ENCODE measurements at places on chromosomes 4 and X.

GRCh38 chr4:19857380-19857779 lies 394.3 kb upstream of the SLIT2 start:
- DNase-seq, result no peak

DNA sequence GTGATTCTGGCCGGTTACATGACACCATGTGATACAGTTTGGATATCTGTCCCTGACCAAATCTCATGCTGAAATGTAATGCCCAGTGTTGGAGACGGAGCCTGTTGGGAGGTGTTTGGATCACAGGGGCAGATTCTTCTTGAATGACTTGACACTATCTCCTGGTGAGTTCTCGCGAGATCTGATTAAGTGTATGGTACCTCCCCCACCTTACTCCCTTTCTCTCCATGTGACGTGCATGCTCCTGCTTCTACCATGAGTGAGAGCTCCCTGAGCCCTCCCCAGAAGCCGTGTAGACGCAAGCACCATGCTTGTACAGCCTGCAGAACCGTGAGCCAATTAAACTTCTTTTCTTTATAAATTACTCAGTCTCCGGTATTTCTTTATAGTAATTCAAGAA lies 23.6 kb downstream of the CPE start:
- no peak for DNase-seq

DNA sequence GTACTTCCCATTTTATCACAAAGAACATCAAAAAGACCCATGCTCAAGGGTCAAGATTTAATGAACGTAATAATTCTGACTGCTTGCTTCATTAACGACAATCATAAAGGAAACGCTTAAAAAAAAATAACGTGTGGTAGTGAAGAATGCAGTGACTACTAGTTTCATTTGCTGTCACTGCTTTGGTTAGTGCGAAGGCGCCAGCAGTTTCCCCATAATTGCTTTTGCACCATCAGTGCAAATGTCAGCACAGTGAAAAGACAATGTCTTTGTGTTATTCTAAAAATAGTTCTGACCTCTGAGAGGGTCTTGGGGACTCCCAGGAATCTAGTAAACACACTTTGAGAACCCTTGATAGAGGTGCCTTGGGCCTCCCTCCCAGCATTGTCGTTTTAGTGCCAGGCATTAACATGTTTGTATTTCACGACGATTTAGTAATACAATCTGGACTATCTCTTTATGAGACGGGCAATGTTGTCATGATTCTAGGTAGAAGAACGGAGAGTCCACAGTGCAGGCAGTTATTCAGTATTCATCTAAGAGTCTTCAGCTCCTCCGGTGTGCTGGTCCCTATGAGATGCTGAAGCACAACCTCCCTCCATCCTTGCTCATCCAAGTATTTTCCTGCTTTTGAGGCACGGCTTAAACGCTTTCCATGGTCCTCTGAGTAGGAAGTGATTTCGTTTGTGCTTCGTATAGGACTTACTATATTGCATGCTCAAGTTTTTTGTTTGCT lies 71.0 kb downstream of the AFF1 start:
- DNase-seq, result no peak

- no peak for DNase-seq
Measured at GRCh38 chr4:102318105-102318504, 27.2 kb downstream of the SLC39A8 start.

DNA sequence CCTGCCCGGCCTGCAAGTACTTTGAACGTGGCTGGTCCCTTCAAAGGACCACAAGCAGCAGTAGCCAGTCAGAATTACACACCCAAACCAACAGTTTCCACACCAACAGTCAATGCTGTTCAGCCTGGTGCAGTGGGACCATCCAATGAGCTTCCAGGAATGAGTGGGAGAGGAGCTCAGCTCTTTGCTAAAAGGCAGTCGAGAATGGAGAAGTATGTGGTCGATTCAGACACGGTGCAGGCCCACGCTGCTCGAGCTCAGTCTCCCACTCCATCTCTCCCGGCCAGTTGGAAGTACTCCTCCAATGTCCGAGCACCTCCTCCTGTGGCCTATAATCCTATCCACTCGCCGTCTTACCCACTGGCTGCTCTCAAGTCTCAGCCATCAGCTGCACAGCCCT lies 104.4 kb upstream of the MYOZ2 start:
- no peak for DNase-seq

DNA sequence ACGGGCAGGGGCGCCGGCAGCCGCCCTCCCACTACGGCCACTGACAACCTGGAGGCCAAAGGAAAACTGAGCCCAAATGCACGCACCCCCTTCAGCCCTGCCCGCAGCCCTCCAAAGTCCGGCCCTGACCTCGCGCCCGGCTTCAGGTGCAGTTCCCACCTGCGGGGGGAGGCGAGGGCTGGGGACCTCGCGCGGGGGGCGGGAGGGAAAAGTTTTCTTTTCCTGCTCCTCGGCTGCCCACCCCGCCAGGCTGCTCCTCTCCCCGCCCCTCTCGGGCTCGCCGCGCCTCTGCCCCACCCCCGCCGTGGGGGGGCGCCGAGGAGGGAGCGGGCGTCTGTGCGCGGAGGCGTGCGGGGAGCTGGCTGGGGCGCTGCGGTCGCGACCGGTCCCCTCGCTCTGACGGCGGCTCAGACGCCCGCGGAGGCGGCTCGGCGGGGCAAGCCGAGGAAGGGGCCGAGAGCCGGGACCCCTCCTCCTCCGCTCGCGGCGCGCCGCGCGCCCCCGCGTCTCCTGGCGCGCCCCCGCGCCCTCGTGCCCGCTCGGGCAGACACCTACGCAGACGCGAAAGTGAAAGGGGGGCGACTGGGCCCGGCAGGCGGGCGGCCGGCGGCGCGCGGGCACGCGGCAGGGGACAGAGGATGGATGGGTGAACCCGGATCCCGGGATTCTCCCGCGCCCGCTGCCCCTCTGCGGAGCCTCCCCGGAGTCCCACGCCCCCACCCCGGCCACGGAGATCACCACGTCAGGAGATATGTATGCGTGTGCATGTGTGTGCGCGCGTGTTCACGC lies 3.1 kb upstream of the NR3C2 start:
- DNase-seq, result peak; percentile 43

- DNase-seq, result no peak
Measured at GRCh38 chrX:46617906-46618305, 44.3 kb downstream of the CHST7 start.

DNA sequence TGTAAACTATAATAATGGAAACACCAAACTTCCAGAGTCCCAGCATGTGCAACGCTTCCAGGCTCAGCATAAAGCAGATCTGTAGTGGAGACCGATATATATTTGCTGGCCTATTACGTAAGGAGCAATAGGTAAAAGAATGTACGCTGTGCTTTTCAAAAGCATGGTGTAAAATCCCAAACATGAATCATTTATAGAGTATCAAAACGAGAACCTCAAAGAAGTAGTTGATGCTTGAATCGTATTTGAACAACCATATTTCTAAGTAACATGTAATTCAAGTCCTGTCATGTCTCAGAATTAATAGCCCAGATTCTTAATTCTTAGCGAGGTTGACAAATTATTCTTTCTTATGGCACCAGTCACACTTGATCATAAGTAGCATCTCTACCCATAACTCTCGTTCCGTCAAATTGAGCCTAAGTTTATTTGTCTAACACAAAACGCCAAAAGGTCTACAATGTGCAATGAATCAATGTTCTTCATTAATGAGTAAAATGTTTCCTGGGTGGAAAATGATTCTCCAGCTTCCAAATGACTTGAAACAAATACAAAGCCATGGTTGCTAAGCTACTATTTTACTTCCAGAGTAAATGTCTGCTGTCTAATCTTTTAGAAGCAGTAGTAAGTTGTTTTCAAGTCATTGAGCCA lies 811.5 kb upstream of the FRG1 start:
- DNase-seq, result no peak

GRCh38 chrX:48976086-48976485 lies 4.4 kb upstream of the KCND1 start:
- DNase-seq, result no peak

DNA sequence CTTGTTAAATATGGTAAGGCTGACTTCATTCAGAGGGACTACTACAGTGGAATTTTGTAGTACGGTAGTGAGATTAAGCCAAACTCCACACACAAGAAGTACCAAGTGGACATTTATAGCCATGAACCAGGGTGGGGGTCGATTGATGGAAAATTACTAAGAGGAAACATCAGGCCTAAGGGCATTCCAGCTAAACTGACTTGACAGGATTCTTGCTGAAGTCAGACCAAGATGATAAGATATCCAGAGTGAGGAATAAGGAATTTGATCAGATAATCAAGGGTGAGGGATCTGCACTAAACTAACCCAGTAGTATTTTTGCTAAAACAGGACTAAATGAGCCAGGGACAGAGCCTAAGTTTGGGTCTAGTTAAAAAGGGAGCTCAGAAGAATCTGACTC lies 597.5 kb downstream of the RPA4 start:
- DNase-seq, result no peak

GRCh38 chr4:38752372-38752940 lies 30.3 kb downstream of the TLR10 start:
- no peak for DNase-seq

- DNase-seq, result no peak
Measured at GRCh38 chrX:43882294-43882681, at the start of gene MAOB. Gene MAOB, minus strand, starts transcription at chrX:43882450. Its CDS starts 151 bp downstream, at chrX:43882299.

GRCh38 chr4:65671372-65671771 lies 1.1 kb upstream of the EPHA5 start:
- DNase-seq, result no peak

DNA sequence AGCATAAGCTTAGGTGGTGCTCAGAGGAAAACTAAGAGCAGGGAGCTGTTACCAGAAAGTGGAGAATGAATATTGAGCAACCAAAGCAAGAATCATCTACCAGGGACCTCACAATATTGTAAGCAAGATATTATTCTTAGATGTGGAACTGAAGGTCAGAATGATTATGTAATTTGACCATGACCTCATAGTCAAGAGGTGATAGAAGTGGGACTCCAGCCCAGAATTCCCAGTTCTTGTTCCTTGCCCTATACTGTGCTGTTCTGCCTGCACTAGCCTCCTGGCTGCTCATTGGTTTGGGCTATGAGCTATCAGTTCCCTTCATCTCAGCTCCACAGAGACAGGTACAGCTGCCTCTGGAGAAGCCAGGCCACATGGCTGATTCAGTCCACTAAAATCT lies 229.4 kb downstream of the LDB2 start:
- no peak for DNase-seq

DNA sequence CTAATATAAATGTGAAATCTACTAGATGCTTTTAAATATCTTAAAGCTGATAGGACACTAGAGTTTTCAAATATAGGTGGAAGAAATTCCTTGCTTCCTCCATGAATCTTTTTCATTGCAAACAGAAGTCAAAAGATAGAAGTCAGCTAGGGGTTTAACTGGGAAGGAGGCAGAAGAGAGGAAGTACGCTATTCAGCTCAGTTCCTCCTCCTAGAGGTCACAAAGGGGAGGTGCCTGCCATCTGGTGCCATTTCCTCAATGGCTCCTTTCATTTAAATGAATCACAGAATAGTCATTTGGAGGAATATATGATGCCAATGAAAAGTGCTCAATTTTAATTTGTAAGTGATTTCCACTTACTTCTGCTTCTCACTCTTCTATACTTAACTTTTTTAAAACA lies 8.5 kb downstream of the COL25A1 start:
- no peak for DNase-seq

DNA sequence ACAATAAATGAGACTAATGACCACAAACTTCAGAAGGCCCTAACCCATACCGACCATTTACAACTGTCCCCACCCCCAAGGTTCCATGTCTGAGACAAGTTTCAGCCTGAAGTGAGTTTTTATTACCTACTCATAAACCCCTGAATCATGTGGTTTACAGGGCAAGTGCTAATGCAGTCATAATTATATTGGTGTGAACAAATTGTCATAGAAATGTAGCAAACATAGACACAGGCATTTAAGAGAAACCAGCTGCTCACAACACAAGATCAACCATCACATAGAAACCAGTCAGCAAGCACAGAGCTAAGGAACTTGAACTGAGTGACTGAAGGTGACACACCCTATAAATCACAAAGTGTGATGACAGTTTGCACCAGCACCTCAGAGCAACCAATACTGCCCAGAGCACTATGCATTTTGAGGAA lies 173.8 kb upstream of the MID1 start:
- no peak for DNase-seq

DNA sequence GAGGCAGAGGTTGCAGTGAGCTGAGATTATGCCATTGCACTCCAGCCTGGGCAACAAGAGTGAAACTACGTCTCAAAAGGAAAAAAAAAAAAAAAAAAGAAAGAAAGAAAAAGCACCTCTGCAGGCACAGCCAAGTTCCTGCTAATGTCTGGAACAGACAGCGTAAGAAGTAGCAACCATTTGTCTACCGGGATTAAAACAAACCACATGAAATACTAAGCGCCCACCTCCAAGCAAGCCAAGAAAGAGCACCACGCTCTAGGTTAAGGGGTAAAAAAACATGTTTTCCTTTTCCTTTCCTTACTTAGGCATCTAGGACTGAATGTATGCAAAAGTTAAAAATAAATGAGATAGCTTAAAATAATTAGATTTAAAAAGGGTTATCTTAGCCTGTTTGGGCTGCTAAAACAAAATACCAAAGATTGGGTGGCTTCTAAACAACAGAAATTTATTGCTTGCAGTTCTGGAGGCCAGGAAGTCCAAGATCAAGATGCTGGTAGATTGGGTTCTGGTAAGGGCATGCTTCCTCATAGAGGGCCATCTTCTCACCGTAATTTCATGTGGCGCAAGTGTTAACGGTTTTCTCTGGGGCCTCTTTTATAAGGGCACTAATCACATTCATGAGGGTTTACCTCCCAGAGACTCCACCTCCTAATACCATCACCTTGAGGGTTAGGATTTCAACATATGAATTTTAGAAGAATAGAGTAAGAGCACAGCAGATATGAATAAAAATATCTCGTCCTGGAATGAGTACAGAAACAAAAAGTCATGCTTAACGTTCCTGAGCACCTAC lies 12.3 kb downstream of the GPC4 start:
- DNase-seq, result no peak

DNA sequence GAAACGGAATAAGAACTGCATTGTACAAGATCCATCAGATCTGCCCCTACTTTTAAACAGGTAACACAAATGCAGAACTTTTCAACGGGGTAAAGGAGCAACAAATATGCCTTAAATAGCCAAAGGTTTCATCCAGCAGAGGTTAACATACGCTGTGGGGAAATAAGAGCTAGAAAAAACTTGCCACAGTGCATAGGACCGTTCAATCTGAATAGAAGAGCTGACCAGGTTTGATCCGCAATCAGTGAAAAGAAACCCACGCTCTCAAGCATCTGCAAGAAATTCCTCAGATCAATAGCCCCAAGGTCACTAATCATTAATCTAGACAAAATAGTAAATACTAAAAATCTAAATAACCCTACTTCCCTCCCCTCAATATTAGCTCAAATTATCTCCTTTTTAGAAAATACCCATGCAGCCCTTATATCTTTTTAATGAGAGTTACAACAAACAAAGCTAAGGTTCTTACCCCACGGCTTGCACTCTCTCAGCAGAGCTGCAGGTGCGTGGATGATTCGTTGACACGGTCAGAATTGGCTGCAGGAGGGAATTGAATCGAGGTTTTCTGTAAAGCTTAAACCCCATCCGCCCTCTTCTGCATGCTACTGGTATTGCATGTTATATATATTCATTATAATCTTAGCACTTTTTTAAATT lies at the start of gene TLR10:
TLR10 (minus strand) TSS at position 539 of the 657 bp plus-strand sequence. CDS start 7,400 bp downstream, outside the sequence.
- DNase-seq, result no peak

- no peak for DNase-seq
Measured at GRCh38 chr4:156322592-156322991, 368.9 kb upstream of the CTSO start.
